ENCODE measurements at places on chromosomes 11 and 22. TPM values are rescaled to one million over a fixed set of nuclear protein-coding genes. Genes with fewer than 3 reads are reported as not detected.
A peak's percentile ranks its signal among the peaks of the same experiment; 100 is the strongest.

DNA sequence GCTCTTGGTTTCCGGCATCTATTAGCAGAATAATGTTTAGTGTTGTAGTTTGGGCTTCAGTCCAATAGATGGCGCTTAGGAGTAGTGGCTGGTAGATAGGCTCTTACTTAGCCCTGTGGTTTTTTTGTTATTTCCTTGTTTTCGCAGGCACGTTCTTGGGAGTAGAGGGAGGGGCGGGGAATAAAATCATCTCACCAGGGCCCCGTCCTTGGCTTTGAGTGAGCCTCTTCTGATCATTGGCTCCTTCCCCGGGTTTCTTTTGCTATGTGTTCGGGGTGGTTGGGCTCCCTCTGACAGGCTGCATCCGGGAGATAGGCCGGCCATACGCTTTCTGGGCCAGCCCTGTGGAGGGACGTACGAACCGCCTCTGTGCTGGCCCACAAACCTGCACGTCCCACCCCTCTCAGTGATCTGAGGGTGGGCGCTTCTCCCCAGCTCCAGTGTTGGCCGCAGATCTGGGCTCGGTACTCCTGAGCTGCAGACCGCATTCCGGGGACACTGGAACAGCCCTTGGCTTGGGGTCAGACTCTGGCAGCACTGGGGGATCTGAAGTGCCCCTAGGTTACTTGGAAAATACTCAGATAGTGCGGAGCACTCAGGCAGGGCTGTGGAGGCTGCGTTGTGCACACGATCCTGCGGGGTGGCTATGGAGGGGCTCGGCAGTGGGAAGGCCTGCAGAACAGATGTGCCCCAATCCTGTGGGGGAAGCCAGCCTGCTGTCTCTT lies 217.0 kb downstream of the DYNC2H1 start:
- no peak overlapping the region for H3K27ac ChIP-seq
- H3K4me1 ChIP-seq, result no peaks in the 10 kb centered on the region
- peak overlapping the region; percentile 14 for H3K4me3 ChIP-seq
- H3K36me3 ChIP-seq, result no peaks in the 10 kb centered on the region

- peaks cover 22% of the 10 kb centered on the region for H3K4me1 ChIP-seq
- H3K4me3 ChIP-seq, result no peak overlapping the region
- no peak overlapping the region for H3K27ac ChIP-seq
- no peak for DNase-seq
- H3K36me3 ChIP-seq, result no peaks in the 10 kb centered on the region
Measured at GRCh38 chr22:29152954-29153719, 52.6 kb upstream of the EMID1 start.

- DNase-seq, result no peak
- H3K4me1 ChIP-seq, result peaks cover 6% of the 10 kb centered on the region
- H3K36me3 ChIP-seq, result no peaks in the 10 kb centered on the region
- H3K27me3 ChIP-seq, result no peaks in the 10 kb centered on the region
- H3K27ac ChIP-seq, result no peak overlapping the region
Measured at GRCh38 chr11:126452241-126453101, 97.0 kb downstream of the ST3GAL4 start.

MCAM gene
- 19.6 TPM for total RNA-seq

GALNT18 gene
- 5.7 TPM for total RNA-seq

DNA sequence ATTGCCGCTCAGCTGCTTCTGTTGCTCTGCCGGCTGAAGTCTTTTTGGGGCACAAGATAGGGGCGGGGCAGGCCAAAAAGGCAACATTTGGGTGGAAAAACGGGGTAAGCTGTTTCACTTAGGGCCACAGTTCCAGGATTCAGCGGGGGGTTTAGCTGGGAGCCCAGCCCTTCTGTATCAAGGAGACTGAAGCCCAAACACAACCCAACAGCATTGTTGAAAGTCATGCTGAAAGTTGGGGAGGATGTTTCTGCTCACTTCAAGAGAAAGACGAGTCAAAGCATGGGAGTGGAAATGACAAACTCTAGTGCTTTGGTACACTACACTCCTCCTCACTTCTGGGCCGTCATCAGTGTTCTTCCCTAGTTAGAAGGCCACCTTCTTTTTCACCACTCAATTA lies 56.1 kb upstream of the GNAZ start:
- peaks cover 7% of the 10 kb centered on the region for H3K27me3 ChIP-seq
- H3K4me3 ChIP-seq, result no peak overlapping the region
- DNase-seq, result no peak
- H3K4me1 ChIP-seq, result no peaks in the 10 kb centered on the region

DNA sequence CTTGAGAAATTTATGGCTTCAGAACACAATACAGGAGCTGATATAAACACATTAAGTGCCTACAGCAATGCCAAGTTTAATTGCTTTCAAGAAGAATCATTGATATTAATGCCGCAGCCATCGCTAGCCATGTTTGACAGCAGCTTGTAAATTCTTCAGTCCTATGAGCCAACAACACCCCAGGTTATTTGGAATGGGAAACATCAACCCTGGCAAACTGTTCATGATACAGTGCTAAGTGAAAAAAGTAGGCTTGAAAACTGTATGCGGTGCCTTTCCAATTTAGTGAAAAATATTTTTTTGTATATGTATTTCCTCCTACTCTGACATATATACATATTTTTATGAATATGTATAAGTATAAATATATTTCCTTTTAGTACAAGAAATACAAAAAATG lies 142.6 kb downstream of the CSNK2A3 start:
- no peak for DNase-seq
- no peak overlapping the region for H3K4me3 ChIP-seq
- H3K4me1 ChIP-seq, result no peaks in the 10 kb centered on the region
- H3K27me3 ChIP-seq, result no peaks in the 10 kb centered on the region
- no peak overlapping the region for H3K27ac ChIP-seq

DNA sequence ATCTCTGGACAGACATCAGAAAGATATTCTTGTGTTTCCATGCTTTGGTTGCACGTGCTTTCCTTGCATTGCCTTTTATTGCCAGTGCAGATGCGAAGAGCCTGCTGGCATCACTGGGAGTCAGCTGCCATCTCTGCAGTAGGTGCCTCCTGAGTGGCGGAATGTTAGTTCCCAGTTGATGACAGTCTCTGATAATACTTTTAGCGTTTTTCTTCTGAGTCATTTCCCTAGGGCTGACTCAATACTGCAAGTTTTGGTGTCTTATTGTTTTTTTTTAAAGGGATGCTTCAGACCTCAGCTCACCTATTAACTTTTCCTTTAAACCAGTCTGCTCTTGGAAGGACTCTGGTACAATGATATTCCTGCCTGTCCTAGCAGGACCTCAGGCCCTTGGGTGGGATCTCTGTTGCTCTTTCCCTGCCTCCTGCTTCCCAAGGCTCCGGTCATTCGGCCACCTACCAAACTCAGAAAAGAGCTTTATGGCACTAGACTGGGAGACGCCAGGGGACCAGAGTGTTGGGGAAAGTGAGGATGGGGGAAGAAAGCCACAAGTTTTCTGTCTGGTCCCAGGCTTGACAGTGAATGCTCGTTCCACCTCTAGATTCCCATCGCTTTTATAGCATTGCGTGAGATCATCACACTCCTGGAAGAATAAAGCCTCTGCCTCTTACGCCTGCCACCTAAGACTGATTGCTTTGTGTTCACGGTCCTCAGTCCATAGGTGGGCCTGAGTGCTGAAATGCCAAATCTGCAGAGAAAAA lies 308.7 kb downstream of the DDX10 start:
- H3K27me3 ChIP-seq, result no peaks in the 10 kb centered on the region
- H3K36me3 ChIP-seq, result no peaks in the 10 kb centered on the region
- H3K4me3 ChIP-seq, result no peak overlapping the region
- no peaks in the 10 kb centered on the region for H3K4me1 ChIP-seq
- DNase-seq, result no peak

- H3K27me3 ChIP-seq, result no peaks in the 10 kb centered on the region
- H3K4me1 ChIP-seq, result no peaks in the 10 kb centered on the region
- no peaks in the 10 kb centered on the region for H3K36me3 ChIP-seq
- H3K4me3 ChIP-seq, result no peak overlapping the region
Measured at GRCh38 chr22:20414450-20414849, 20.5 kb downstream of the ZNF74 start.

TMEM191C gene
- 0.74 TPM for total RNA-seq

GRCh38 chr22:30668386-30668710 lies 673 bp upstream of the DUSP18 start:
- no peak overlapping the region for H3K27ac ChIP-seq
- no peaks in the 10 kb centered on the region for H3K36me3 ChIP-seq
- no peak for DNase-seq
- H3K27me3 ChIP-seq, result peaks cover 12% of the 10 kb centered on the region
- no peaks in the 10 kb centered on the region for H3K4me1 ChIP-seq

DGCR2 gene
- total RNA-seq, result 65.5 TPM

GRCh38 chr11:96229354-96229977 lies 113.5 kb downstream of the MAML2 start:
- H3K27ac ChIP-seq, result no peak overlapping the region
- no peaks in the 10 kb centered on the region for H3K4me1 ChIP-seq
- H3K27me3 ChIP-seq, result no peaks in the 10 kb centered on the region
- no peak overlapping the region for H3K4me3 ChIP-seq
- H3K36me3 ChIP-seq, result no peaks in the 10 kb centered on the region
- DNase-seq, result no peak

NRGN gene
- 0.60 TPM for total RNA-seq

BIK gene
- 2.1 TPM for total RNA-seq

CFAP68 gene
- total RNA-seq, result 21.4 TPM

DNA sequence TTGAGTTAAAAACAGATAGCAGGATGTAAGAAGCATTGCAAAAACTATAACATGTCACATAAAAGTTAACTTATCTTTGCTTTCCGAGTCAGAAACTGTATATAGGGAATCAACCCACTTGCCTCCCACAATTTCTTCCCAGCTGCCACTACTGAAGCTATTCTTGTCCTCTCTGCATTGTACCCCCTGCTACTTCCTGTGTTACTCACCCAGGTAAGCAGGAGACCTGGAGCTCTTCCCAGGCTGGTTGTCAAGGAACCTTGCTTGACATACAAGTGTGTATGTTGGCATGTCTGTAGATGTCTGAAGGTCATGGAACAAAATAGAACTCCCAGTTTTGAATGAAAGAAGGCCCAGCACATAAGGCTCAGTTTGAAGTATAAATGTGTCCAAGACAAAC lies 74.3 kb upstream of the LRRC4C start:
- no peak overlapping the region for H3K27ac ChIP-seq
- DNase-seq, result no peak
- H3K36me3 ChIP-seq, result no peaks in the 10 kb centered on the region
- H3K27me3 ChIP-seq, result no peaks in the 10 kb centered on the region
- no peak overlapping the region for H3K4me3 ChIP-seq

USH1C gene
- 1.3 TPM for total RNA-seq

All from H1 (cell line).